ENCODE measurements at places on chromosomes 5 and 9.

DNA sequence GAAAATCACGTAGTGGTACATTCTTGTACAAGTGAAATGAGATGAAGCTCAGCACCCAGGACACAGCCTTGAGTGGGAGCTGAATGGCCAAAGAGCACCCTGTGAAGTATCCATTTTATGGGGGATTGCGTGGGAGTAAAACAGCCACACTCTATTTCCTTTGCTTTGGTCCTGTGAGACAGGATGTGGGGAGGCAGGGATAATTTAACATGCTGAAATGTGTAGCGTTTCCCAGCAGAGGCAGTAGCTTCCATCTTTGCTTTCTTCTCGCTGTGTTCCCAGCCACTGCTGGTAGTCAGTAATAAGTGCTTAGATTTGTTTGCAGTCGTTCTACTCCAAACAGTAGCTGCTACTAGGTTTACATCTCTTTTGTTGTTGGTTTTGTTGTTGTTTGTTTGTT, 4.4 kb downstream of the IL31RA start:
- no peak for DNase-seq

DNA sequence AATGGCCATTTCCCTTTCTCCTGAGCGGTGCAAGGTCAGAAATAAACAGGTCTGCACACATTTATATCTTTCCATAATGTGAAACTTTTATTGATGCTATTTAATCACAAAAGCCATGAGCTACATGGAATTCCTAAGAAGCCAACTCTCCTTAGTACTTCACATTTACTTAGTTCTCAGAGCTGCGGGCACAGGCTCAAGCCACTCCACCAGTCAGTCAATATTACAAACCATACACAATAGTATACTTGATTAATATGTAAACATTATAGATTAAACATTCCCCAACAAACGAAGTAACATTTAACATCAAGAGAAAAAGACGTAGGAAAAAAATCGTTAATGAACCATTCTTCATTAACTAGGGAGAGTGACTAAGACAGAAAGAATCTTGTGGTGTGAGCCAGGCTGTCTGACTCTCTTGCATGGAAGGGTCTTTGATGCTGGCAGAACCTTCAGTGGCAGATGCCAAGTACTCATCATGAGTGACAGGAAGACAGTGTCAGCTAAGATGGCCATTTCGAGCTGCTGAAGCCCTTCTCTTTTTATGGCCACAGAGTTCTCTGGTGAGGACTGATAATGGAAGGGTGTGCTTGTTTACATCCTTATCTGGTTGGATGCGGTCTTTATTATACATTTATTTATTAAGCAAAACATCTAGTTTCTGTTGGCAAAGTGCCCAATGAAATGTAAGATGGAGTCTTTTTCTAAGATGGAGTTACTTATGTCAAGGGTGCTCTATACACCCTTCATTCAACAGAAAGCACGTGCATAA, 115.5 kb upstream of the TUT7 start:
- no peak for DNase-seq

- no peak for DNase-seq
These were observed 275.2 kb upstream of the DMAC1 start for GRCh38 chr9:8074713-8075286.

- no peak for DNase-seq
These were observed 45.3 kb downstream of the WDR70 start for GRCh38 chr5:37424441-37424840.

GRCh38 chr5:4627929-4628328, 512.2 kb upstream of the ADAMTS16 start:
- DNase-seq, result no peak

DNA sequence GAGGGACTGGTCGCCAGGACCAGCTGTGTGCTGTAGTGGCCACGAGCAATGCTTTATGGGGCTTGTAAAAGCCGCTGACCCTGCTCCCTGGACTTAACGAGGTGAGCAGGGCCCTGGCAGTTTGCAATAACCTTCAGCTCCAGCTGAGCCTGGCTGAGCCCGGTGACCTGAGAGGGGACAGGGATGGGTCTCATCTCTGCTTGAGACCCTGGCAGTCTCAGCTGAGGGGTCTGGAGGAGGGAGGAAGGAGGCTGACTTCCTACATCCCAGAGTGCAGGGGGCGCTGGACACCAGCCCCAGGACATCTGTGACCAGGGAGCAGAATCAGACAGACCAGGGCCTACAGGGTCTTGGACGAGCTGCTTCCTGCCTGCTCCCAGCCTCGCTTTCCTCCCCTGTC, 277.5 kb upstream of the MVB12B start:
- no peak for DNase-seq

- DNase-seq, result no peak
These were observed 33.7 kb downstream of the HAVCR1 start for GRCh38 chr5:157025093-157025698.

DNA sequence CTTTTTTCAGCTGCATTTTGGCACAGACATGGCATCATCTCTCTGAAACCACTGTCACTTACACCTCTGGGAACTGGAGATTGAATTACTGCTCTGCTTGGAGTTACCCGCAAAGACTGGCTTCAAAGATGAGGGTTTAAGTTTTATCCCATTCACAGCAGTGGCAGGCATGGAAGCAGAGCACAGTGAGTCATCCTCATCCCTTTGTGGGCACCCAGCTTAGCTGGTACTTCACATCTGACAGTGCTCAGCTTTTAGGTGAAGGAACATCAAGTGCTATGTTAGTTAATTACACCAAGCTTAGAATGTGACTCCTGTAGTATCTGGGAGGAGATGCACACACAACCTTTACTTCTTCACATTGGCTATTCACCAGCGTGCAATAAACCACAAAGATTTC, 24.8 kb upstream of the ALDH1A1 start:
- DNase-seq, result no peak
